HS-27A (cell line): ENCODE measurements at places on chromosomes 1 and 21.

DNA sequence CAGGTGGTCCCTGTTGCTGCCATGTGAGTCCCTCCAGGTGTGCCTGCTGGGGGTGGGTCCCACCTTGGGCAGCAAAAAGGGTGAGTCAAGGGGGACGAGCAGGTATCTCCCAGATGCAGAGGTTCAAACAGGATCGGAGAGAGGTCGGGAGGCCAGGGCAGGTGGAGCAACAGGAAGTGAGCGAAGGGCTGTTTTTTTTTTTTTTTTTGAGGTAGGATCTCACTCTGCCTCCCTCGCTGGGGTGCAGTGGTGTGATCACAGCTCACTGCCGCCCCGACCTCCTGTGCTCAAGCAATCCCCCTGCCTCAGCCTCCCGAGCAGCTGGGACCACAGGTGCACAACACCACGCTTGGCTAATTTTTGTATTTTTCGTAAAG, 39.4 kb downstream of the SLC2A7 start:
- no peak for DNase-seq

- no peak for DNase-seq
These were observed 457.7 kb upstream of the RUNX1 start for GRCh38 chr21:35506771-35507170.

DNA sequence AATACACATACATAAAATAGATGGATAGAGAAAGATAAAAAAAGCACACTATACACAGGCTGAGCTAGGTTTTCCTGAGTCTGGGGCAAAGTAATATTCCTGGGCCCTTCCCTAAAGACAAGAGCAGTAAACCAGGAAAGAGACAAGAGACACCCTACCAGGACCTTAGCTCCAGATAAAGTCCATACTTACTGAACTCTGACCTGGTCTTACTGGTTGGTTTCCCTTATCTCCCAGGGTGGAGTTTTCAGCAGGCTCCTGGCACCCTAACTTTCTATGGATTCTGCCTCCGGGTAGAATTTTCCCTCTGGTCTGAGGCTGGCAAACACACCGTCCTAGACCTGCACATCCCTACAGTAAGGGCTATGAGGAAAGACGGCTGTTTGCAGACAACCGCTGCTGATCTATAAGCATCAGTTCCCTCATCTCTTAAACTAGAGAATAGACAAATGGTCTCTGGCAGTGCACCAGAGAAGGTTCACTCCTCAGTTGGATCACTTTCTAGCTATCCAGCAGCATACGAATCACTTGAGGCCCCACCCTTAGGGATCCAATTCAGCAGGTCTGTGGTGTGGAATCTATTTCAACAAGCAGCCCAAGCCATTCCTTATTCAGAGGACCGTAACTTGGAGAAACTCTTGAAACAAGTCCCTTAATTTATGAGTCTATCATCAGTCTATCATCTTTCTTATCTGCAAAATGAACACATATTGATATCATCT, 52.0 kb downstream of the ARHGEF11 start:
- DNase-seq = no peak

- no peak for DNase-seq
These were observed 440 bp downstream of the PIGP start for GRCh38 chr21:37072274-37072987.

DNA sequence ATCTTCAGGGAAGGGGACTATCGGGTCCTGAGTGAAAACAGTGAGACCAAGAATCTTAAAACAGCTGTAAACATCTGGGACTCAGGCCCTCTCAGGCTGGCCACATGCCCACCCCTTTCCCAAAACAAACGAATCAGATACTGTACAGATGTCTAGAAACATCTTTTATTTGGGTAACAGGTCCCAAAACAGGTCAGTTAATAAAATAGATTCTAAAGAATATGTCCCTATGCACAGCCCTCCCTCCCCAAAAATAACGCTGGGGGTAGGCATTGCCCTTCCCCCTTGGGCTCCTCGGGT, 499 bp upstream of the CRTC2 start:
- DNase-seq = no peak

DNA sequence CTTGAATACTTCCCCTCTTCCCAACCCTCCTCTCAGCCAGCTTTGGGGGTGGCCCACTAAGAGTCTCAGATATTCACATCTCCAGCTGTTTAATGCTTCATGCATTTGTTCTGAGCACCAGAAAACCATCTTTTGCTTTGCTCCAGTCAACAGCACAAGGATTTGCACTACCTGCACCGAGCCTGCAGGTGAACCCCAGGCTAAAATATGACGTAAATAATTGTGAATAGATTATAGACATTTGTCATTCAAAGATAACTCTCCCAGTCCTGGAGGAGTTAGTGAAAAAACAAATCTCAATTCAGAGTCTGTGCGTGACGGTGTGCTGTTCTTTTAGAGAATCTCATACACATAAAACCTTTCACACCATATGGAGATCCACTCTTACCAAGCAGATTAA, 7.4 kb downstream of the CD247 start:
- DNase-seq = no peak

GRCh38 chr21:25558123-25558522, 49.2 kb downstream of the MRPL39 start:
- no peak for DNase-seq

DNA sequence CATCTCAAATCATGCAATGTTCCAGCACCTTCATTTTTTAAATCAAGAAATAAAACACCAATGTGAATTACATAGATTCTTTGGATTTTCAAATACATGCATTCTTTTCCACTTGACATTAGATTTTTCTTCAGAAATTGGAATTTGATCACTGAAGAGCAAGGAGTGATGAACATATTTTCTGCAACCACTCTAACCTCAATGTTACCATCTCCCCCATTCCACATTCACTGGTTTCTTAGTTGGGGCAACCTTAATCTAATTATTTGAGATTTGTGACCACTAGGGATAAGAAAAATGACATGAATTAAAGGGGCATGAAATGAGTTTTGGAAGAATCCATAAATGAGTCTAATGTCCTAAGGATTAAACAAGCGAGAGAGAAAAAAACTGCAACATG, 168.7 kb upstream of the NR5A2 start:
- DNase-seq = no peak

DNA sequence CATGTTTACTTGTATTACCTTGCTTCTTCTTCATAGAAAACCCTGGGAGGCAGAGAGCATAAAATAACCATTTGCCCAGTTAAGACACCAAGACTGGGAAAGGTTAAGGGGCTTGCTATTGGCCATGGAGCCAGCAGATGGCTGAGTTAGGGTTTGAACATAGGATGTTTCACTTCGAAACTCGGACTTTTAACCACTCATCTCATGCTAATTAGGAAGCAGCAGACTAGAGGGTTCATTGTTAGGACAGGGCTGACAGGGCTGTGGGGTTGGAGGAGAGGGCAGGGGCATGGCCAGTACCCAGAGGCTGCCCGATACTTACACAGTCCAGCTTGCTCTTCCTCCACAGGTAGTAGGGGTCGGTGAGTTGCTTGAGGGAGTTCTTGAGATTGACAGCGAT, 17.0 kb downstream of the SLC26A9 start:
- no peak for DNase-seq

GRCh38 chr1:25004355-25004754, 74.3 kb upstream of the RUNX3 start:
- no peak for DNase-seq

DNA sequence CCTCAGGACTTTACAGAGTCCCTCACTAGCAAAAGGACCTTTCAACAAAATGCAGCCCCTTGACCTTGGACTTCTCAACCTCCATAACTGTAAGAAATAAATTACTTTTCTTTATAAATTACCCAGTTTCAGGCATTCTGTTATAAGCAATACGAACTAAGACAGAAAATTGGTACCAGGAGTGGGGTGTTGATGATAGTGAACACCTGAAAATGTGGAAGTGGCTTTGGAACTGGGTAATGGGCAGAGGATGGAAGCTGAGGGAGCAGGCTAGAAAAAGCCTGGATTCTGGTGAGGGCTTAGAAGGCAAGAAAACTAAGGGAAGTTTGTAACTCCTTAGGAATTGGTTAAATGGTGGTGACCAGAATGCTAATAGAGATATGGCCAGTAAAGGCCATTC, 46.8 kb downstream of the DSCAM start:
- DNase-seq = no peak

GRCh38 chr21:35711661-35712060, 348.7 kb downstream of the SETD4 start:
- DNase-seq = no peak

DNA sequence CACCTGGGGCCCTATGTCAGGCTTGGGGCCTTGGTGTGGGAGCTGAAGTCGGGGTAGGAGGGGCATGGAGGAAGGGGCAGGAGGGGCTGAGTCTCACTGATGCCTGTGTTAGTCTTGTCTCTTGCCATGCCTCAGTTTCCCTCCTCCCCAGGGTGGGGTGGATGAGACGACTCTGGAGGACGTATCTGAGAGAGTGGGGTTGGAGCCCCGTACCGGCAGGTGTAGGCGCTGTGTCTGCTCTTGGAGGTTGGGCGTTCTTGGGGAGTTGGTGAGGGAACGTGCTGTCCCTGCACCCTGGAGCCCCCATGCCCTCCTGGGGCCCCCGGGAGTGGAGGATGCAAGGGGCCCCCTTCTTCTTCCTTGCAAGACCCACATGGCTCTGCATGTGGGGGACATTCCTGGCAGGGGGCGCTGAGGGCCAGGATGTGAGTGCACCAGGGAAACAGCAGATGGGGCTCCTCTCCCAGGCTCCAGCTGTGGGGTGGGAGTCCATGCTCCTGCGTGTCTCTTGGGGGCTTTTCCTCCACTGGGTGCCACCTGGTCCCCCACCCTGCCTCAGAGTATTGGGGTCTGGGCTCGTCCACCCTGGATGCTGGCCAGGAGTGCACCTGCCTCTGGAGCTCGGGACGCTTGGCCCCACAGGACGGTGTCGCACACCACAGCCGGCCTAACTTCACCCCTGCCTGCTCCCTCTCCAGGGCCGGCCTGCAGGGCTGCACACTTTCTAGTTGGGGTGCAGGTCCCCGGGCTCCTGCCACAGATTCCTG, 1.4 kb upstream of the TNFRSF14 start:
- DNase-seq = no peak

DNA sequence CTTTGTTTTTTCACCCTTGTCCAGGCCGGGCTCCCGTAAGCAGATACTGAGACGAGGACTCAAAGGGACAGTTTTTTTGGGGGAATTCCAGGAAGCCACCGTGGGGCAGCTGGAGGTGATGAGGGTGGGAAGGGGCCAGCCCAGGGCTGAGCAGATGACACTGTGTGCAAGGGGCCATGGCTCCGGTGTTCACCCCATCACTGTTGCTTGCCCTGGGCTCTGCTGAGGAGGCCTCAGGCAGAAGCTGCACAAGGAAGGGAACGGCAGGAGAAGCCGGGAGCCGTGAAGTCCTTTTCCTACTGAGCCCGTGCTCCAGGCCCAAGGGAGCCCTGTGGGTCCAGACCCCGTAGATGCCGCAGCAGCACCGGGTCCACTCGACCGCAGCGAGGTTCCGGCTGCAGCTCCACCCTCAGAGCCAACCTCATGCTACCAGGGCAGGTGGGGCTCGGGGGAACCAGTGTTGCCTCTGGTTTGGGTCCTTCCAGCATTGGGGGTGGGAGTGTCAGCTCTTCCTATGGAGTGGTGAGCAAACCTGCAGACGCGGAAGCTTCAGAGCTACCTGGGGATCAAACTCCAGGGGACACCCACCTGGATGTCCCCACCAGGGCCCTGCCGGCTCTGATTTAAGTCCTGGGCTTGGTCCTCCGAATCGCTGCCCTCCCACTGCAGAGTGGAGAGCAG, 4.3 kb upstream of the CALML6 start:
- DNase-seq = no peak

GRCh38 chr1:52037402-52037814, 3.8 kb upstream of the KTI12 start:
- DNase-seq = no peak

DNA sequence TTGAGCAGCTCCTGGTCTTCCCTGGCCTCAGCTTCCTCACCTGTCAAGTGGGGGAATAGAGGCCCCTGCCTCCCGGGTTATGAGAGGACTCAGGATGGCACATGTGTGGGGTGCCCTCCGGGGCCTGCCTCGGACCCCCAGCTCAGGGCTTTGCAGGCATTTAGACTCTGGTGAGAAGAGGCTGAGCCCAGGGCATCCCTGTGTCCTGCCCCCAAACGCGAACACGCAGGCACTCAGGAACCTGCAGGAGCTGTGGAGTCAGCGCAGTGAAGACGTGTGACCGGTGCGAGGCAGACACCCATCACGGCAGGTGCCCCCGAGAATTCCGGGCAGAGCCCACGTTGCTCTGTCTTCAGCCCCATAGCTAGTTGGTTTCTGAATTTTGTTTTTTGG, 5.5 kb upstream of the PEX10 start:
- DNase-seq = no peak

DNA sequence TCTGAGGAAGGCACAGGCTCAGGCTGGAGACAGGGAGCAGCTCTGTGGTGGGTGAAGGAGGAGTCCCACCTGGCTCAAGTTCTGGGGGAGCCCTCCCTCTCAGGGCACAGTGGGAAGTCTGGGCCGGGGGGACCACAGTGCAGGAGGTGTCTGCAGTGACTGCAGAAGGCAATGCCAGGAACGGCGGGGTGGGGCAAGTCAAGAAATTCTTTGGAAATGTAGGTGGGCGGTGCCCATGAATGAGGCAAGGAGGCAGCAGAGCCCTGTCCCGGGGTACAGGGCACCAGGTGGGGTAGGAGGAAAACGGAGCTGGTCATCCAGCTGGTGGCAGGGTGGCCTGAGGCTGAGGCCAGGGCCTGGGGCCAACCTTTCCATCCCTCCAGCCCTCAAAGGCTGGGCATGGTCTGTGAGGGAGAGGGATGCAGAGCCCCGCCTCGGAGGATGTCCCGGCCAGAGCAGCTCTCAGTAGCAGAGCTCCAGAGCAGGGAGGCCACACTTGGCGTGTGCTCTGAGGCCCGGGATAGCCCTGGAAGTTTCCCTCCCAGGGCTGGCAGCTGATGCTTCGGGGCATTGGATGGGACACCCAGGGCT, 4.7 kb downstream of the TFF3 start:
- DNase-seq = no peak

DNA sequence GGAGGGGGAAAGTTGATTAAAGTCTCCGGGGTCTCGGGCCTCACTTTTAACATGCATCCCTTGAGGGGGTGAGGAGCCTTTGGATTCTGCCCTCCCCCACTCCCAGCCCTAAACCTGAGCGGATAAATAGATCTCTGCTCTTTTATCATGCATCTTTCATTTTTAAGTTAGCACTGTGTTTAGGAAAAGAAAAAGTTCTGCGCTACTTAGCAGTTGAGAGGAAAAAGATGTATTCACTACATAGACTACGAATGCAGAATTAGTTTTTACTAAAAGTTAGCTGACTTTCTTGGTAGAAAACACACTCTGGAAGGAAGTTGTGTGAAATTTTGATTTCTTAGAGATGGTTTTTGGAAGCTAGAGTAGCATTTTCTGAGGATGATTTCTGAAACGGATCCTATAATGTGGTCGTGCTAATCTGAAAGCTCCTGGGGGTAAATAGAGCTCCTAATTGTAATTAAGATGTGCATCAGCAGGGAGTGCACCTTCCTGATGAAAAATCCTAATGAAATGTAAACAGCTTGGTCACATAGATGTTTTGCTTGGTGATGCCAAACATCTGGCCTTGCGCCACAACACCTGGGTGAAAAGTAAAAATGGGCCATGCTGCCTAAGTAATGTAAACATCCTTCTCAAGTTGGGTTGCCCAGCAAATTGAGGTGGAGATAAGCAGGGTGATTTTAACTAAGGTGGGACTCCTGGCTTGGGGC, 1.8 kb downstream of the ROR1 start:
- no peak for DNase-seq
